ENCODE measurements at places on chromosomes 4 and X.

- no peak for DNase-seq
Measured at GRCh38 chr4:183320211-183321059, at the start of gene CLDN22. Gene CLDN22, minus strand, starts transcription at chr4:183320276. Its CDS starts 58 bp downstream, at chr4:183320218.

DNA sequence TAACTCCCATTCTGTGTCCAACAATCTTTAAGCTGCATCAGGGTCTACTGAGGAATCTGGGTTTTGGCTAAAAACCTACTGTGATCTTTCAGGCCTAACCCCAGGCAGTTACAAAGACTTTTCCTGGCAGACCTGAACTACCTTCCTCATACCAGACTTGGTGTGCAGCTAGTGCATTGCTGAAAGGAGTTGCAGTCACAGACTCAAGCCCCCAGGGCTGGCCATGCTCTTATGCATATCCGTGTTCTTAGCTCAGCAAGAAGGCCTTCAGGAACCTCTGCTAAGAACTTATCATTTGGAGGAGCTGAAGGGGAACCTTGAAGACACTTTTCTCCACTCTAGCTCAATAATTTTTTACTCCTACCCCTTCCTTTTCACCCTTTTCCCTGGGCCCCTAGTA is 147.5 kb downstream of the INPP4B start:
- no peak for DNase-seq

DNA sequence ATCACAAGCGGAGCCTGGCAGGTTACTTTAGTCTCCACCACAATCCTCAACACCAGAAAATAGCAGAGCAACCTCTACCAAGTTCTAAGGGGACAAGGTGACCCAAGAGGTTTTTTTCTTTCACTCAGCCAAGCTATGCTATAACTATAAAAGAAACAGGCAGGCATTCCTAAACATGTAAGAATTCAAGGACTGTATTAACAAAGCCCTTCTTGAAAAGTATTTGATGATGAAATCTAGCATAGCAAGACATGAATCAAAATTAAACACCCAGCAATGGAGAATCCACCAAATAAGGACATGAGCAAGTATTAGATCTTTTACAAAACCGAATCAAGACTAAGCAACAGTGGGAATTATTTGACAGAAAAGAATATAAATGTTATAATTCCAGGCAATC is 25.7 kb upstream of the C1QTNF7 start:
- peak; percentile 88 for DNase-seq

DNA sequence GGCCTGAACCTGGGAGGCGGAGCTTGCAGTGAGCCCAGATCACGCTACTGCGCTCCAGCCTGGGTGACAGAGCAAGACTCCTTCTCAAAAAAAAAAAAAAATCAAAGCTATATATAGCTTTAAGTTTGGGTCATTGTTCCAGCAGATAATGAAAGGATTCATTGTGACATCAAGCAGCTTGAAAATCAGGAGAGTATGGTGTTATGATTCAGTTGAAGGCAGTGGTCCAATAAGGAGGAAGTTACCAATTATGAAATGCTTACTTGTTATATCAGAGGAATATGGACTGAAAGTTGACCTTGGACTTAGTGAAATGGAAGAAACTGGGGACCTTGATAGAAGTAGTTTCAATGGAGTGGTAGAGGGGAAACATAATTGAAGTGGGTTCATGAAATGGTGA is 140.4 kb upstream of the MAD2L1 start:
- DNase-seq: no peak

GRCh38 chr4:21507439-21507838 is 441.1 kb downstream of the KCNIP4 start:
- peak; percentile 1 for DNase-seq

All from fibroblast of skin of scalp (primary cell).